Activated CD4-positive, alpha-beta T cell treated with anti-CD3 and anti-CD28 coated beads for 24 hours (primary cell): ENCODE measurements at places on chromosomes 12 and 14.

DNA sequence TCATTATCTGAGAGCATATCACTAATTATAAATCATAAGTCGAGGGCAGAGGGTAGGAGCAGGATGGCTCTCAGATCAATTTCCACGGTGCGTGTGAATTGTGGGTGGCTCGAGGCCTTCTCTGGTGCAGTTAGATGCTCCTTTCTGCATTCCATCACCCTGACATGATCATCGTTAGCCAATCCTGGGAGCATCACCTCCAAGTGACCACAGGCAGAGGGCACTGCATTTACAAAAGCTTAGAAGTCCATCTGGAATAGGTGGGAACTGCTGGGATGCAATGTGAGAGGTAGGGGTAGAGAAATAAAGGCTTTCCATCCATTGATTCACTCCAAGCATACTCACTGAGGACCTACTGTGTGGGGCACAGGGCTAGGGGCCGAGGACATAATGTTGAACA lies 538.2 kb upstream of the TBX3 start:
- no peak for DNase-seq

DNA sequence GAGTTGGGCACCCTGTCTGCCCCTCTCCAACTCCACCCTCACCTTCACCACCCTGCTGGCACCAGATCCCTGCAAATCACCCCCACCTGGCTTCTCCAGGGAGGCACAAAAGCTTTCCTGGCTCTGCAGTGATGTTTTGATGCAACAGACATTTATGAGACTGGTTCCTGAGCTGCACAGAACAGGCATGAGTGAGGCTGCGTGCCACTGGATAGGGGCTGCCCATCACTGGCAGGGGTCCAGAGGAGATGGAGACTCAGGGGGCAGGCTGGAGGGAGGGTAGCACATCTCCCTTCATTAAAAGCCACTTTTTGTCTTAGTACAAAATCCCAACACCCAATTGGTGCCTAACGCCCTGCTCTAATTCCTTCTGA lies 17.3 kb upstream of the ZDHHC22 start:
- no peak for DNase-seq

- DNase-seq, result no peak
Observed at GRCh38 chr14:102089621-102090343, 2.9 kb upstream of the HSP90AA1 start.

DNA sequence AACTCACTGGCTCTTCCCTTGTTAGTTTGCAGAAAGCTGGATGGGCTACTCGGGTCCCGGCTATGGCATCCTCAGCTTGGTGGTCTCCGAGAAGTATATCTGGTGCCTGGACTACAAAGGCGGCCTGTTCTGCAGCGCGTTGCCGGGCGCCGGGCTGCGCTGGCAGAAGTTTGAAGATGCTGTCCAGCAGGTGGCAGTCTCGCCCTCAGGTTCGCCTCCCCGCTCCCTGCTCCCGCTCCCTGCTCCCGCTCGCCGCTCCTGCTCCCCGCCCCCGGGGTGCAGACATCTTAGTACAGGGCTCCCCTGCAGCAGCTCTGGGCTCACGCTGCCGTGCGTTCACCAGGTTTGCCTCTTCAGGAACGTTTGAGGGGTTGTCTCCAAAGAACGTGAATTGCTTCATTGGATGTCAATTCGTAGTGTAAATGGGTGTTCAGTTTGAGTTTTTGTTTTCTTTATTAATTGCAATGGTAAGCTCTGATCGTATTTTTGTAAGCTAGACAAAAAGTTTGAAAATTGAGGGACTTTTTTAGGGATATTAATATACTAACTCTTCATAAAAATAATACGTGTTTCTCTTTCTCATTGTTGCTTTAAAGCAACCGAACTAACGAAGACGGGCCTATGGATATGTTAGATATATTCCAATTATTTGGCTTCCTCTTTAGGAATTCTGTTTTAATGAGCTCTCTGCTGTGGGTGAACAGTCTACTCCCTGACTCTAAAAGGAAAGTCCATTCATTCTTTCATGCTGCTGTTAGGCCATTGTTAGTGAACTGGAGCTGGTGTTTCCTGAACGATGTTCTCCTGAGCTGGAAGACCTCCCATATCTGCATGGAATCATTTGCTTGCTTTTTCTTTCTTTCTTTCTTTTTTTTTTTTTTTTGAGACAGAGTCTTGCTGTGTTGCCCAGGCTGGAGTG lies 71.3 kb downstream of the ANKRD9 start:
- peak; percentile 63 for DNase-seq

GRCh38 chr12:52924764-52925716 lies 20.2 kb upstream of the KRT8 start:
- no peak for DNase-seq

DNA sequence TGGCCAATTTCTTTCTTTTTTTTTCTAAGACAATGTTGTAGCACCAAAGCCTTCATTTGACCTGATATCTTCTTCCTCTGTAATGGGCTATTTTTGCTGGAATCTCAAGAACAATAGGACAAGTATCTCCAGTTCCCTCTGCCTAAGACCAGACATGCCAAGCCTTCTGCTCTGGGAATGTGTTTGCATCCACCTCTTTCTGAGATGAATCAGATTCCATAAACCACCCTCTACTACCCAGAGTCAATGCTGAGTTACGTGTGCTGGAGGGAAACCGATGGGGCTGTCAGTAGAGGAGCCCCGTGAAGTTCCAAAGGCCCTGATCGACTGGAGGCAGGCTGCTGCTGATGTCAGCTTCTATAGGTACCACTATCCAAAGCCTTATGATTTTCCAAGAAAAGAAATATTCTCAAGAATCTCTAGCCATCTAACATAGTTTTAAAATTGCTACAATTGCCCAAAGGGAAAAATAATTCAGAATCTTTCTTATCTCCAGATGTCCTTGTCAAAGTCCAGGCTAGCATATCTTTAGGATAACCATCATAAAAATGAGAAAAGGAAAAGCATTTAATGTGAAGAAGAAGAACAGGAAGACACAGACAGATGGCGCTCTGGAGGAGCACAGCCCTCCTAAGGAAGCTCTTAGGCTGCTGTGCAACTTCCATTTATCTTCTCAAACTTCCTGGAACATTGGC lies 101.9 kb downstream of the SLC8A3 start:
- DNase-seq, result no peak

DNA sequence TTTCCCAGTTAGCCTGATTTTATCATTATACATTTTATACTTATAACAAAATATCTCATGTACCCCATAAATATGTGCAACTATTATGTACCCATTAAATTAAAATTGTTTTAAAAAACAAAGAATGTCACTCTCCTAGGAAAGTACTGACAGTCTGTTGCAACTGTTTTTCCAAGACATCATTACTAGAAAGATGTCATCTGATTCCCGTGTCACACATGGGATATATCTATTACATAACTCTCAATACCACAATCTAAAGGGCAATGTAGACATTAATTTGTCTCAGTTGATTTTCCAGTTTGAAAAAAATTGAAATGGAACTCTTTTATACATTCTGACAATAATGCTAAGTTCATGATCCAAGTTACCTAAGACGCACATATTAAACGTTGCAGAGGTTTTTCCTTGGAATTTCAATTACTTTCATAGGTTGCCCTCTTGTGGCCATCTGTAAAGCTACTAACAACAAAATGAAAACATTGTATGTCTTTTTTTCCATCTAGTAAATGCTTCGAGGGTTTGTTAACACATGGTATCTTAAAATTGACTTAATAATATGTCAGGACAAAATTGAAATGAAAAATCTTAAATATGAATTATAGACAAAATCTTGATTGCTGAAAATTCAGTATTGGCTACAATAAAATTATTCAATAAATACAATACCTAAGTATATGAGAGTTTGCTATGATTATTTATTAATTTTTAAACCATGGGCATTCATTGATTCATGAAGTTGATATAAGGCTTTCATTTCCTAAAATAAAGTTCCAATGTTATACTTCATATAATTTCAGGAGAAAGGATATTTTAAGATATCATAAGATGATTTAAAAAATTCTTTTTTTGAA lies 131.6 kb downstream of the PPFIA2 start:
- DNase-seq, result no peak

DNA sequence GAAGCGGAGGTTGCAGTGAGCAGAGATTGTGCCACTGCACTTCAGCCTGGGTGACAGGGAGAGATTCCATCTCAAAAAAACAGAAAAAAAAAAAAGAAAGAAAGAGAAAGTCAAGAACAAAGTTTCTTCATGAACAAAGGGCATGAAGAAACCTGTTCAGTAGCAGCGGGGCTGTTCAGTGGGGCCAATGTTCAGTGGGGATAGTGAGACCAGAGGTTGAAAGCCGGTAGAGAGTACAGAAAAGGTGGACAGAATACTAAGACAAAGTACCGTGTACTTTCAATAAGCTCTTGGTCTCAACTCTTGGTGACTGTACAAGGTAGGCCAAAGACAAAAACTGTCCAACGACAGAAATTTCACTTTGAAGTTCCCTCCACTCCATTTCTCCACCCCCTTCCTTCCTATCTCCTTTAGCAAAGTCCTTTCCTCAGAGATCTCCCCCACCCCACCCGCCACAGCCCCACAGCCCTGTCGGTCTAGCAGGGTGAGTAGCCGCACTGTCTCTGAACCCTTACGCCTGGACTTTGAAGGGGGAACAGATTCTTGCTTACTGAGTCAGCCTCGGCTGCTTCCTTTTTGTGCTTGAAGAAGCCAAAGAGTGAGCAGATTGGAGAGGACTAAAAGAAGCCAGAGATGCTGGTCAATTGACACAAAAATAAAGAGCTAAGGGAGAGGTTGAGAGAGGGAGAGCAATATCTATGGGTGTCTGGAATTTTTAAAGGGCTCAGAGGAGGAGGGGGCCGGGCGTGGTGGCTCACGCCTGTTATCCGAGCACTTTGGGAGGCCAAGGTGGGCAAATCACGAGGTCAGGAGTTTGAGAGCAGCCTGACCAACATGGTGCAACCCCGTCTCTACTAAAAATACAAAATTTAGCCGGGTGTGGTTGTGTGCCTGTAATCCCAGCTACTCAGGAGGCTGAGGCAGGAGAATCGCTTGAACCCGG lies 44.2 kb upstream of the FOS start:
- no peak for DNase-seq

DNA sequence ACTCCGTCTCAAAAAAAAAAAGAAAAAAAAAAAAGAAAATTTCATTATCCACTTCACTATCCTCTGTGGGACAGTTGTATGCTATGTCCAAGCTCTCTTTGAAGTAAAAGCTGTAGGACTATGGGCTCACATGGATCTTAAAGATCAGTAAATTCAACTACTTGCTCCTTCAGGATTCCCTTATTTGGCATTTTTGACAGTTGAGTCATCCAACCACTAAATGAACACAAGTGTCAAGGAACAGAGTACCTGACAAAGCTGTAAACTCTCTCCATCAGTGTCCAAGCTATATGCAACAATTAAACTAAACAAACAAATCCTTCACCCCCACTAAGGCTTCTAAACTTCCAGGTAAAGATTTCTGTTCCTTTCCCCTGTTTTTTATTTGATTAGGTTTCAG lies 177.0 kb downstream of the CEP128 start:
- DNase-seq, result no peak

GRCh38 chr12:1107669-1108068 lies 116.6 kb downstream of the ERC1 start:
- DNase-seq, result no peak

GRCh38 chr14:50312734-50313054 lies 570 bp downstream of the DMAC2L start:
- no peak for DNase-seq

GRCh38 chr14:32597771-32598170 lies 268.7 kb downstream of the AKAP6 start:
- no peak for DNase-seq

DNA sequence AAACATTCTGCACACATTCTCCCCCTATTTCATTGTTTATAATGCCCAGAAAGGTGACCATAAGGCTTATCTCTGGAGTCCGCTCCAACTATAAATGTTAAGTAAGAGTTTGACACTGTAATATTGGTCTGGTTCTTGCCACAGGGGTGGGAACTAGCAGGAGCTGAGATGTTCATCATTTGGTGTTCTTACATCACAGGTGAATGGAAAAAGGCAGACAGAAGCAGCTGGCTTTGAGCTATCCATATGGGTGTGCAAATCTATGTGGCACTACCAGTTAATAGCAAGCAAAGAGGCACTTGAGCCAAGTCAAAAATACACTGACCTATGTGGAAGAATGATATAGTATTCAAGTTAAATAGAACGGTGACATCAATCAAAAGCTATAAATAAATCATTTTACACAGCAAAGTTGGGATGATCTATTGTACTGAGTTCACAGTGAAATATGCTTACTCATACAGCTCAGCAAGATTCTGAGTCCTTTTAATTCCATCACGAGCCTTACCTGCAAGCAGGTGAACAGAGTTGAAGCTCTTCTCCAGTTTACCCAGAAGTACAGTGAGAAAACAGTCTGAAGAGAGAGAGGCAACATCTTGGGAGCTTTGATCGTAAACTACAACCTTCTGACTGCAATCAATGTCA lies 43.2 kb downstream of the DUSP16 start:
- no peak for DNase-seq

DNA sequence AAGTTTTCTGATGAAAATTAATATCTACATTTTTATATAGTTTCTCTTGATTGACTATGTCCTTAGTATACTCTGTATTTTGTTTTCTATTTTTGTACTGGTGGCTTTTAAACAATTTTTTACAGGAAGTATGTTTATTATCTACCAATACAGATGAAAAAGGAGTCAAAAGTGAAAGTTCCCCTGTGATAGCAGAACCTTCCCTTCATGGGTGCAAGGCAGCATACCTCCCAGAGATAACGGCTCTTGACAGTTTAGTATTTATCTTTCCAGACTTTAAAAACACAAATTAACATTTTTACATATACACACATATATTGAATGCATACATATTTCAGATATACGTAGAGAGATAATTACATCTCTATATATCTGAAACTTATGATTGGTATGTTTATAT lies 17.1 kb upstream of the FAM234B start:
- no peak for DNase-seq

- DNase-seq, result no peak
Observed at GRCh38 chr12:109476807-109477184, 304 bp downstream of the KCTD10 start.

GRCh38 chr12:65325183-65325582 lies 46.7 kb downstream of the MSRB3 start:
- no peak for DNase-seq

DNA sequence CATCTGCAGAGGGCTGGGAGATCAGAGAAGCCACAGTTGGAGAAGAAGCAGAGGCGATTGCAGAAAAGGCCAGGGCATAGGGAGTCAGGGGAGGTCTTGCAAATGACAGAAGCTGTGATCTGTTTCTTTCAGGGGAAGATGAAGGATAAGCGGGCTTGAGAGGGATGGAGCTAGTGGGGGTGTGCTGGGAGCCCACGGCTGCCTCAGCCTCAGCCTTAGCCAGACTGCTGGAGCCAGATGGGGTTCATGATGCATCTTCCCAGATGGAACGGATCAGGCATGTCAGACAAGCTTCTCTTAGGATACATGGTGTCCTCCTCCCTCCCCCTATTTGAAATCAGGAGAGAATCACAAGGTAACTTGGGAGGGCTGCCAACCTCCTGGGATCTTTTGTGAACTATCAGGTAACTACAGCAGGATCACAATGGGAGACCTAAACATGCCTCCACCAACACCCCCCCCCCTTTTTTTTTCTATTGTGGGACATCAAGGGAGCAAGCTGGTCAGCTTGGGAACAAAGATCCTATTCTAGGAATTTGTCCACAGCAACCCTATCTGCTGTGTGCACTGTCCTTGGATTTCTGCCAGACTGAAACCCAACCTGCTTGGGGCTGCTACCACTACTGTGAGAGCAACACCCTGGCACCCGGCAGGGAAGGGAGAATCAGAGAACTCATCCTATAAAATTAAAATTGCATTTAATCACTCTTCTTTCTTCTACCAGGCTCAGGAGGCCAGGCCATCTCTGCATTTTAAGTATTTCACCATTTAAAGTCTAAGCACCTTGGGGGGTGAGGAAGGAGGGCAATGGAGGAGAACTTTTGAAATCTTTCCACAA lies 10.7 kb upstream of the ATP2A2 start:
- DNase-seq, result no peak
